Stimulated activated CD8-positive, alpha-beta memory T cell treated with anti-CD3 and anti-CD28 coated beads, Interleukin-4, amount 100 ng/mL, for 1 hour (primary cell): ENCODE measurements at places on chromosomes 16 and 17.

- no peak for DNase-seq
Observed at GRCh38 chr17:82435601-82436583, 14.7 kb downstream of the CYBC1 start.

DNA sequence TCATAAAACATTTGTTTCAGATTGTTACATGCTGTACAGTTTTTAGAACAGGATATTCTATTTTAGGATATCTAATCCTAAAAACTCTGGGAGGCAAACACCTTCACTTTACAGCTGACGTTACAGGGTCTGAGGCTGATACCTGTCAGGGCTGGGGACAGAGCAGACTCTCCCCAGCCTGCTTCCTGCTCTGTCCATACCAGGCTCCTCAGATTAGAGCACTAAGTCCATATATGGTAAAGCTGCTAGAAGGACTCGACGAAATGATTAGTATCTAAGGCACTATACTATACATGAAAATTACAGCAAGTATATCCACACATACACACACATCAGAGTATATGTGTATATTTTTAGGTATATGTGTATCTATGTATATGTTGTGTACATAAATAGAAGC, 125.2 kb downstream of the ZFHX3 start:
- DNase-seq, result no peak

GRCh38 chr16:11278681-11279628, 2.2 kb downstream of the PRM1 start:
- DNase-seq, result no peak

- no peak for DNase-seq
Observed at GRCh38 chr17:78933959-78934568, 8.9 kb upstream of the TIMP2 start.
